Stimulated activated CD4-positive, alpha-beta T cell treated with anti-CD3 and anti-CD28 coated beads, TNF-alpha, amount 100 ng/mL, for 24 hours (primary cell): ENCODE measurements at places on chromosomes 1 and 21.
A peak's percentile ranks its signal among the peaks of the same experiment; 100 is the strongest.

DNA sequence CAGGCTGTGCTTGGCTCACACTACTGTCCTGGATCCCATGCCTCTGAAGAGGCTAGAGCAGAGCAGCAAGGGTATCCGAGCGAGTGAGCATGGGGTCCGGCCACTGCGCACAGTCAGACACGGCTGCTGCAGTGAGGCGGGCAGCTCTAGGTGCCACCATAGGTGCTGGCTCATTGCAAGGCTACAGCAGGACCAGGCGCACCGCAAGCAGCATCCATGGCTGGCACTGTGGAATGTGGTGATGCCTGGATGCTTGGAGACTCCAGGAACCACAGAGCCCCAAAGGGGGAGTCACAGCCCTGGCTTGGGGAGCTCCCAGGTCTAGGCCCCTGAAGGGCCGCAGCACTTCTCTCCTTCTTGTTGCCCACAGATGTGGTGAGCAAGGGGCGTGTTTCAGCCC is 47.2 kb downstream of the ATP6V1G3 start:
- no peak for DNase-seq

DNA sequence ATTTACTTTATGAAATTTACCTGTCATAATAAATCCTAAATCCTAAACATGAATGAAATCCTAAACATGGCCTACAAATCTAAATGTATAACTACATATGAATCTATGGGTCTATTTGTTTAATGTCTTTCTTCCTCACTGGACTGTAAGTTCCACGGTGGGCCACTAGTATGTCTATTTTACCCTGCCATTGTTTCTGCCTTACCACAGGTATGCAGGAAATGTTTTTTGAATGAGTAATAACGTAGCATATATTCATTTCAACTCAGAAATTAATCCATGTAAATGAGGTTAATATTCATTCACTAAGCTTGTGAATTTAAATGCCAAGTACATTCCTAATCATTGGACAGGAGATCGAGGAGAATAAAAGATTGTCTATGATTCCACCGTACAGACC is 35.3 kb downstream of the B3GALNT2 start:
- no peak for DNase-seq

DNA sequence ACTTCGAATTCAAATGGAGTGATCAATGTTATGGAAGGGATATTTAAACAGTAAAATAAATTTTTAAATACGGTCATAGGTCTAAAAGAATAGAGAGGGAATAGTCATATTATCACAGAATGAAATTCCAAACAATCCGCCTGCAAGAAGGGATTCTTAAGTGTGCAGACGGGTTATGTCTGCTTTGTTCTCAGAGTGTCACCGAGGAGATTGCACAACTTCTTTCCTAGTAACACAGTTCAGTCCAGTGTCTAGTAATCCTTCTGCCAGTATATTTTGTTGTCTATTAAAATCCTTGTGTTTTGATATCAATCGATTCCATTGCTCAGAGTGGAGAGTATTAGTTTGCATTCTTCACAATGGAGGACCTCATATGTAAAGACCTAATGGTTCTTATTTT is 48.4 kb downstream of the LRRC53 start:
- no peak for DNase-seq

DNA sequence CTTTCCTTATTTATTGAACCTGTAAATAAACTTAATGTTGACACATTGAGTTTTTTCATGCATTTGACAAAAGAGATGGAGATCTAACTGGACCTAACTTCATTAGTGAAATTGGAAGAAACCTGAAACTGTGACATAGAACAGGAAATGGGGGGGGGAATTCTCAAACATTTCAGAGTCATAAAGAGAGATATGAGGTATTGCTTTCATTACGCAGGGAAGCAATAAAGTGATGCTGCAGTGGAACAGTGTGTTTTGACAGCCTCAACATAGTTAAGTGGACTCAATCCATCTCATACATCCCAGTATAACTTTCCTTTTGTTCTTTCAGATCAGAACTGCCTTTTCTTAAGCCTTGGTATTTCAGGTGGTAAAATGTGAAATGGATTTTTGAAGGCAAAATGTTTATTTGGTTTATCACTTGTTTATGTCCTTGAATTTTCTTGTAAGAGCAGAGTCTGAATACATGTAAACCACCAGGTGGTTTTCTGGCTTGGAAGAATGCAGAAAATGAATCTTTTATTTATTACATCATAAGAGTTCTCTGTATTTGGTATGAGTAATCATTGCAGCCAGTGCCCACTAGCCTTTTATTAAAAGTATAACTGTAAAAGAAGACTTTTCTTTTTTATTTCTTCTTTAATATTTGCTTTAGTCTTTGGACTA is 132.5 kb downstream of the ZNF326 start:
- no peak for DNase-seq

- DNase-seq, result no peak
Measured at GRCh38 chr1:109229531-109230127, 15.9 kb downstream of the SARS1 start.

- DNase-seq, result no peak
Measured at GRCh38 chr1:99820546-99820945, 29.6 kb upstream of the AGL start.

DNA sequence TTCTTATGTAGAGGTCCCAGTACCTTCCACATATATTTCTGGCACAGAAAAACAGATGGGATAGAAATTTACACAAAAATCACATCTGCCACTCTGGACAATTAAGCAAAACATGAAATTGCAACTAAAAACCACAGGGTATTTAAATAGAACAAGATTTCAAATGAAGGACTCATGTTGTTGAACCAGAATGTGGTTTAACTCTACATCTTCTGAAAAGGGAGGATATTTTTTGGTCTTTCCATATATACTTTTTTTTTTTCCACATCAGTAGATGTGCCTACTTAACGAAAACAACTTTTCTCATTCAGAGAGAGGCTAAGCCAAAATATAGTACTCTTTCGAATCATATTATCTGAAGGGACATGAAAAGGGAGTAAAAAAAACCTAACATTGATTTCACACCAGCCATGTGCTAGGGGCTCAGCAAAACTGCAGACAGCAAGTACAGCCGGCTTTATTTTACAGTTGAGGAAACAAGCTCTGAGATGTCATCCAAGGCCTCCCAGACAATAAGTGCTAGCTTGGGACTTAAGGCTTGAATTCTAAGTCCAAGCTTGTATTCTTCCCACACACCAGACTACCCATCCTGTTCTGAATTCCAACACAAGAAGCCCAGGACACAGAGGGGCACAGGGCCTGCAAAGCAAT is 208.9 kb downstream of the PBX1 start:
- no peak for DNase-seq

GRCh38 chr1:41892301-41892781 is 26.4 kb downstream of the HIVEP3 start:
- no peak for DNase-seq

DNA sequence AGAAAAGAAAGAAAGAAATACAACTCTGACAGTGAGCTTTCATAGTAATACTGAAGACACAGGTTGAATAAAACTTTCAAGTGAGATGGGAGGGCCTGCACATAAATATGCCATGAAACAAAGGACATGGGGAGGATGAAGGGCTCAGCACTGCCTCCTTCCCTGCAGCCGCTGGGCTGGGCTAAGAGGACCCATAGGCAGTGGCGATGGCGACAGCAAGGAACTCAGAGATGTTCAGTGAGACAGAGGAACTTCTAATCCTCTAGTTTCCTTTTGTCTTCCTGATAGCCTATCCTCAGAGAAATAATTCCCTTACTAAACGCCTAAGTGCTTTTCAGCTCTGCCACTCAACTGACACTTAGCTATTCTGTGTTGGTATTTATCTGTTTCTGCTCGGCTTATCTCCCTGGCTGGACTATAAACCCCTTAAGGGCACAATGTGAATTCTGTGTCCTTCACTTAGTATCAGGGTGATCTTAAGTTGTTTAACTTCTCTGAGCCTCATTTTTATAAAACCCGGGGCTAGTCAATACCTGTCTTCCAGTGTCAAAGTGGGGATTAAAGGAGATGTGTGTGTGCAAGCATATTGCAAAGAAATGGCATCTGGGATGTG is 24.4 kb upstream of the IER5 start:
- no peak for DNase-seq

- DNase-seq, result no peak
Measured at GRCh38 chr1:194833111-194833510, 1646.7 kb upstream of the B3GALT2 start.

GRCh38 chr21:18142655-18143054 is 102.0 kb upstream of the CHODL start:
- no peak for DNase-seq

DNA sequence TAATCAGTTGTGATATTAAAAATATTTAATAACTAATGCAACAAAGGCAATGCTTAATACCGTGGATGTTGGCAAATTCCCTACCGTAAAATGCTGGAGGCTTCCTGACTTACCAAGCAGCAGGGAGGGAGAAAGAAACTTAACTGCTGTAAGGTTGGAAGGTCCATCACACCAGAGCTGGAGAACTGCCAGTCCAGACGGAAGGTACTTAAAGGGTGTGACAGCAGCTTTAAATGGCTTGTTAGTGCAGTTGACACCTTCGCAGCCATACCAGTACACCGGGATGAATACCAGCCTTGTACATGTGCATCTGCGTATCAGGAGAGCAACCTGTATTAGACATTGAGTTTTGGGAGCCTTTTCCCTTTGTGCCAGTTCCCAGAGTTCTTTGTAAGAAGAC is 269.5 kb upstream of the NCAM2 start:
- DNase-seq, result no peak

GRCh38 chr1:92485381-92486250 is 1.1 kb downstream of the GFI1 start:
- DNase-seq, result peak; percentile 76

- DNase-seq, result no peak
Measured at GRCh38 chr1:222263791-222264190, 284.1 kb downstream of the HHIPL2 start.

GRCh38 chr1:205926213-205926612 is 17.0 kb downstream of the SLC26A9 start:
- no peak for DNase-seq

- peak; percentile 28 for DNase-seq
Measured at GRCh38 chr1:55378582-55378981, 163.4 kb upstream of the USP24 start.

DNA sequence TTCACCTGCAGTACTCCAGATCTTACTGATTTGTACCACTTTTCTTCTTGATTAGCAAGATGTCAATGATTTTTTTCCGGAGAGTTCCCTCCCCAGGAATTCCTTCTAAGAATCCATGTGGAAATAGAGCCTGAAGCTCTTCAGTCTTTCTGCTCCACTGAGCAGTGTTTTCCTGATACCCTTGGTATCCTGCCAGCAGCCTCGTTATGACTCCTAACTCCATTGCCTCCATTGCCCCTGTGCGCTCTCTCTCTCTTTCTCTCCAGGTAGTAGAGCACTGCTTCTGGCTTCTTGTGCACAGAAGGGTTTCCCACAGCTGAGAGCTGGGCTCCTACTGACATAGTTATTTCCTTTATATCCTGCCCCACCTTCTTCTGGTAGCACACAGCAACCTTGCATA is 12.2 kb downstream of the UBE2U start:
- no peak for DNase-seq

GRCh38 chr21:19048098-19048672 is 644.6 kb upstream of the TMPRSS15 start:
- DNase-seq, result no peak

DNA sequence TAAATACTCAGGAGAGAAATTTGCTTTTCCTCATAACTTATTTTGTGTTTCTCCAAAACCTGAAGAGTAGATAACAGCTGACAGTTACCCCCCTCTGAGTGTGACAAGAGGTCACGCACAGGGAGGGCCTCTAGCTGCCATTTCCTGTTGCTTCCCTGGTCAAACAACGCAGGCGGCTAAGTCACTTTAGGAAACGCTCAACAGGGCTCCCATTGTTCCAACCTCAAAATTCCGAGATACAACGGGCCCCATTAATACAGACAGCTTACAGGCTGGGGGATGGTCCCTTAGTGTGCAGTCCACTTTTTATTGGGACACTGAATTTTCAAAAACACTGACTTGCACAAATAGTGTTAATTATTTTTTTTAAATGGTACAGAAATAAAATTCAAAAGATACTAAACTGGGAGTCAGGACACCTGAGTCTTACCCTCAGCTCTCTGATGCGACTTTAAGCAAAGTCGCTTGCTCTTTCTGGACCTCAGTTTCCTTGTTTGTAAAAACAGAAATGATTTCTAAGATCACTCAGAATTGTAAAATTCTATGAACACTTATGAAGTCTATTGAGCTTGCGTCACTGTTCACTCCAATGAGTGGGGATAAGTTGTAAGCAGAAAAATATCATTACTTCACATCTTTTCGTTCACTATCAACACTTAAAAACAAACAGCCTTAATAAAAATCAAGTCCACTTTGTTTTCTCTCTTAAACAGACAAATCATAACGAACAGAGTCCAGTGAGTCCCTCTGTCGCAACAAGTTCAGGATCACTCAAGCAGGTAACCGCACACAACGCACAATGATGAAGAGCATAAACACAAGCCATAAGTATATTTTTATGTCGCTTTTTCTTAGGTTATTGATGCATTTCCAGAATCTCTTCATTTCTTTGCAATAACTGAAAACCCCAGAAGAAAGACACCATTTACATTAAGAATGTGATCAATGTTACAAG is 13.5 kb downstream of the LZIC start:
- DNase-seq, result no peak

DNA sequence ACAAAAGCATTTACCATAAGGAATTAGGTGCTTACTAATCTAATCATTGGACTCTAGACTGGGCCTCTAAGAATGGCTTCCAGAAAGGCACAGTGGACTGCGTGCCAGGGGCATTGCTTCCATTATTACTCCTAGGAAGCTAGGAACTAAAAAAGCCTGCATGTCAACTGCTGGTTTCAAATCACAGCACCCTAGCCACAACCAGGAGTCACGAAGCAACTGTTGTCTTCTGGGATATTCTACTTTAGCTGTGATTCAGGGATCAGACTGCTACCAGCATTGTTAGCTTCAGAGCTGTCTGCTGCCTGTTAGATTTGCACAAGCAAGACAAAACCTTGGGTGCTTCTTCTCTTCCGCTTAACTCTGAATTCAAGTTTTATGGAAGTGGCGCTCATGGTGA is 38.3 kb downstream of the DNM3 start:
- no peak for DNase-seq

DNA sequence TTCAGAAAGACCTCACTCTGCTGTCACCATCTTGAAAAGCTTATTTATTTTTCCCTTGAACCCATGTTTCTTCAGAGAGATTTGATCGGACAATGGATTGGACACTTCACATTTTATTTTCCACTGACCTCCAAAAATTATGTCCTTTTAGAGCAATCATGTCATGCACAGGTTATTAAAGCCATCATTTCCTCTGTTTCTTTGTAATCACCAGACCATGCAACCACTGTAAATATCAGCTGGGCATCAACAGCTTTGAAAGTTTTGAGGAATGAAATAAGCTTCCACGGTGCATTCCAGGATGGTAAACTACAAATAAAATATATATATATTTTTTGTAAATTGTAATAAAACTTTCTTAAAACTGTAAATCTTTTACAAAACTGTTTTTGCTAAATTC is 144.1 kb upstream of the ADAMTS5 start:
- no peak for DNase-seq

- no peak for DNase-seq
Measured at GRCh38 chr1:177384461-177384860, 213.7 kb downstream of the BRINP2 start.
